ENCODE measurements at places on chromosomes 11 and 22. TPM values are rescaled to one million over a fixed set of nuclear protein-coding genes. Genes with fewer than 3 reads are reported as not detected.

The IGSF9B gene
- 10.6 TPM for total RNA-seq

The MTMR3 gene
- 54.3 TPM for total RNA-seq

The HEPN1 gene
- not detected for total RNA-seq

The BTG4 gene
- not detected for total RNA-seq

The NXPE1 gene
- 0.27 TPM for total RNA-seq

- no peak overlapping the region for H3K4me3 ChIP-seq
- H3K27ac ChIP-seq = peak overlapping the region; percentile 73
- H3K36me3 ChIP-seq = peaks cover 18% of the 10 kb centered on the region
- peaks cover 22% of the 10 kb centered on the region for H3K4me1 ChIP-seq
- no peak for DNase-seq
These were observed 7.2 kb downstream of the ZC3H7B start for GRCh38 chr22:41308544-41308947.

DNA sequence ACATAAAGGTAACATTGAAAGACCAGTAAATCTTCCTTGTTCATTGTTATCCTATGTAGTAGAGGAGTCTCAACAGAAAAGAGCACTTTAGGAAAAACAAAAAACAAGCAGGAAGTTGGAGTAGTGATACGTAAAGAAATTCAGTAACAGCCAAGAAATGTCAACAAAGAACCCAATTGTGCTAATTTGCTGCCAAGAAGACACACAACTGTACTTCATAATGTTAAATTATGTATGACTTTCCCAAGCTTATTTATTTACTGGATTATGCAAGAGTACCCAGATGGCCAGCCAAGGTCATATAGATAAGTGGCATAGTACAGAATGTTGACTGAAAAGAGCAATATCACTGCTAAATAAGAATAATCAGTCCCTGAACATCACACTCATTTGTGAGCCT lies 264.7 kb upstream of the CCDC179 start:
- H3K4me3 ChIP-seq = no peak overlapping the region
- H3K27ac ChIP-seq = no peak overlapping the region
- H3K36me3 ChIP-seq = no peaks in the 10 kb centered on the region
- H3K27me3 ChIP-seq = no peaks in the 10 kb centered on the region
- DNase-seq = no peak
- H3K4me1 ChIP-seq = peaks cover 16% of the 10 kb centered on the region

- no peaks in the 10 kb centered on the region for H3K4me1 ChIP-seq
- no peak overlapping the region for H3K4me3 ChIP-seq
- H3K36me3 ChIP-seq = no peaks in the 10 kb centered on the region
- DNase-seq = no peak
- H3K27me3 ChIP-seq = no peaks in the 10 kb centered on the region
These were observed 890.5 kb downstream of the JRKL start for GRCh38 chr11:97280347-97280746.
